ENCODE measurements at places on chromosomes 4 and X.

DNA sequence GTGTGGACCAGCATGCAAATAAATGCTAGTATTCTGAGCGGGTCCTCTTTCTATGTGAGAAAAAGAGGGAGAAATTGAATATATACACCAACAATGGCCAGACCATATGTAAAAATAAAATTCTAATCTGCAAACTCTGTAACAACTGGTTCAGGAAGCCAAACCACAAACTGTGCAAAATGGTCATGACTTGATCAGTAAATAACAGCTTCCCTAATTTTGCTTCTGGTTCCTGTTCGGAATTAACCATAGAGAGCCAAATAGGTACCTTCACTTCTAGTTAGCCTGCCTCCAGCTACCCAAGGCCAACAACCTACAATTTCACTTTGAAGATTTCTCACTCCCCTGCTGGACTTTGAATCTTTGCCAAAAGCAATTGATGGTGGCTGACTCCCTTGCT, 1313.2 kb downstream of the ADGRL3 start:
- DNase-seq, result no peak

GRCh38 chrX:11759172-11759460, 1.1 kb downstream of the MSL3 start:
- no peak for DNase-seq

DNA sequence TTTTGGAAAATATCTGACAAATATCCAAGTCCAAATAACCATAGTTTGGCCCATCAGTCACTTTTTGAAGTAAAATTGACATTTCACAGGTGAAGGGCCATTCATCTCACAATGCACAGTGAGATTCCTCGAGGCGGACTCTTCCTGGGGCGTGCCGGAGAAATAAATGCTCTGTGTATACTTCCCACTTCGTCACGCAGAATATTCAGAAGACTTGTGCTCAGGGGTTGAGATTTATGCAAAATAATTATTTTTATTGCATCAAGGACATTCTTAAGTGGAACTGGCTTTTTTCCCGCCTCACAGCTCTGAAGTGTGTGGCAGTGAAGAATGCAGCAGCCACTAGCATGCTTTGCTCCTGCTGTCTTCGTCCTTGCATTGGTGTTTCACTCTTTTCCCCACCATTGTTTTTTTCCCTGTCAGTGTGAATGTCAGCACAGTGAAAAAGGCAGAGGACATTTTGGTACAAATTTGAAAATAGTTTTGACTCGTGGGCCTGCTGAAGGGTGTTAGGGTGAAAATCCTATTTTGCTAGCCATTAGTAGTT, 70.6 kb downstream of the FAM193A start:
- no peak for DNase-seq

- DNase-seq, result no peak
Observed at GRCh38 chr4:150999086-150999485, 16.0 kb downstream of the LRBA start.
